A172 (cell line): ENCODE measurements at places on chromosomes 7 and 10.

- DNase-seq = peak; percentile 20
Measured at GRCh38 chr10:45373576-45374349, at the start of gene ALOX5. Gene ALOX5, plus strand, starts transcription at chr10:45374216. Its CDS starts 64 bp downstream, at chr10:45374280.

- DNase-seq = no peak
Measured at GRCh38 chr7:44982970-44983369, 4.2 kb upstream of the MYO1G start.

GRCh38 chr7:159095979-159096411 is 48.7 kb downstream of the VIPR2 start:
- DNase-seq = no peak

- no peak for DNase-seq
Measured at GRCh38 chr7:65268782-65269149, 104.9 kb upstream of the ZNF92 start.

- DNase-seq = no peak
Measured at GRCh38 chr10:127351542-127351941, 155.2 kb upstream of the INSYN2A start.

GRCh38 chr10:42755556-42756093 is 27.0 kb upstream of the BMS1 start:
- no peak for DNase-seq

- no peak for DNase-seq
Measured at GRCh38 chr10:132507409-132507955, 30.1 kb upstream of the INPP5A start.

GRCh38 chr7:154171422-154171821 is 119.2 kb downstream of the DPP6 start:
- no peak for DNase-seq

GRCh38 chr10:129777687-129778086 is 186.4 kb downstream of the EBF3 start:
- DNase-seq = no peak

GRCh38 chr7:156576216-156577058 is 64.1 kb upstream of the RNF32 start:
- DNase-seq = no peak

- DNase-seq = no peak
Measured at GRCh38 chr7:30799976-30800661, 28.9 kb downstream of the MINDY4 start.

DNA sequence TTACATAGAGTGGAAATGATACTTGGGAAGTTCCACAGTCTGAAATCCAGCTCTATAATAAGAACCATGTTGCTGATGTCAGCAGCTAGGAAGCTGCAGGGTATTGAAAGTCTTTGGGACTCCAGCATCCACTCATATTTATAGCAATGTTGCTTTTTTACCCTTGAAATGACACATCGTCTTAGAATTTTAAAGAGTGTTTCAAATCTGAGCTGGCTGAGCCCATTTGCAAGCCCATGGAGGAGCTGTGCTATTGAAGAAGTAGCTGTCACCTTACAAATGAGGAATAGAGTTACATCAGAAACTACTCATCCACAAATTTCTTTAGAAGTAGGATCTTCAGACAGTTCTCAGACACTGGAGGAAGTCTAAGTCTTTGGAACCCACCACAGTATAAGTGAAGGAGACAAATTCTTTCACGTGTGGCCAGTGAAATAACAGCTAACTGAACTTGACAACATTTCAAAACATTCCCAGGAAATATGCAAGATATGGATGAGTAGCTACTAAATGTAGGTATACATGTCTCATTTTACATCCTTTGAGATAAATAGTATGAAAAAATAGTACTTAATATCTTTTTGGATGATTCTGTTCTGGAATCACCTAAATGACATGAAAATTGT is 203.6 kb downstream of the ZNF365 start:
- peak; percentile 35 for DNase-seq

- DNase-seq = peak; percentile 38
Measured at GRCh38 chr7:106818736-106819135, 46.3 kb upstream of the PIK3CG start.

GRCh38 chr7:75814407-75814947 is 871 bp upstream of the CCL24 start:
- peak; percentile 82 for DNase-seq

DNA sequence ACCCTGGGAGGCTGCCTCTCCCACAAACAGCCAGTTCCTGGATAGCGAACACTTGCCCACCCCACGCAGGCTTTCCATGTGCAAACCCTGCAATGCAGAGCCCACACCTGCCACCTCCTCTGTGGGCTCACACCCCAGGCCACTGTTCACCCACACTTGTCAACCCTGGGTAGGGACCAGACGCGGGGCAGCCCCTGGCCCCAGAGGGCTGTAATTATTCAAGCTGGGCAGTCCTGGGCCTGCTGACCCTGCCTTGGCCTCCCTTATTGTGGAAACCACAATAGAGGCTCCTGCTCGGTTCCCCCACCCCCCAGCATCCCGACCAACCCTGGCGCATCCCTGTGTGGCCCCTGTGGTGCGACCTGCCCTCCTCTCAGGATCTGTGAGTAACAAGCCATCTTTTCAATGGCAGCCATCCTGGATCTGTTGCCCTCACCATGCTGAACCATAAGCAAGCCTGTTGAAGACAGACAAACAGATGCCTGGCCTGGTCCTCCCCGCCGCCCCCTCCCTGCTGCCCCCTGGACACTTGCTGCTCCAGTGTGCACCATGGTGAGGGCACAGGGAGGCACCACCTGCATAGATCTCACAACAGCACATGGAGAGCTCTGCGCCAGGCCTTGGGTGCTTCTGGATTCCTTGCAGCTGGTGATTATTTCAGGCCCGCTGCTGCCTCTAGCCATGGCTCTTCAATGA is 15.8 kb upstream of the UBE3C start:
- DNase-seq = no peak

DNA sequence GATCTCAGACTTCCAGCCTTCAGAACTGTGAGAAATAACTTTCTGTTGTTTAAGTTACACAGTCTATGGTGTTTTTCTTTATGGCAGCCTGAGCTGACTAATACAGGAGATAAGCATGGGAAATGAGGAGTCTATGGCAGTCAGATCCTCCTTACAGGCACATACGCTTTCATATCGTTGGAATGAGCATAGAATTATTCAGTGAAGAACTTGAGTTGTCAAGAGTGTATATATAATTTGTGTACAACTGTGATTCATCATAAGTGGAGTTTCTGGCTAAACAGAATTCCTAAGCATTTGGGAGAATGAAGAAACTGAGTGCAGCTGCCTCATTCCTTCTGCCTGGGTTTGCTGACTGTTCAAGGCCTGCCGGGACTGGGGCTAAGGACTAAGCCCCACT is 516.7 kb downstream of the ADRA2A start:
- DNase-seq = no peak

DNA sequence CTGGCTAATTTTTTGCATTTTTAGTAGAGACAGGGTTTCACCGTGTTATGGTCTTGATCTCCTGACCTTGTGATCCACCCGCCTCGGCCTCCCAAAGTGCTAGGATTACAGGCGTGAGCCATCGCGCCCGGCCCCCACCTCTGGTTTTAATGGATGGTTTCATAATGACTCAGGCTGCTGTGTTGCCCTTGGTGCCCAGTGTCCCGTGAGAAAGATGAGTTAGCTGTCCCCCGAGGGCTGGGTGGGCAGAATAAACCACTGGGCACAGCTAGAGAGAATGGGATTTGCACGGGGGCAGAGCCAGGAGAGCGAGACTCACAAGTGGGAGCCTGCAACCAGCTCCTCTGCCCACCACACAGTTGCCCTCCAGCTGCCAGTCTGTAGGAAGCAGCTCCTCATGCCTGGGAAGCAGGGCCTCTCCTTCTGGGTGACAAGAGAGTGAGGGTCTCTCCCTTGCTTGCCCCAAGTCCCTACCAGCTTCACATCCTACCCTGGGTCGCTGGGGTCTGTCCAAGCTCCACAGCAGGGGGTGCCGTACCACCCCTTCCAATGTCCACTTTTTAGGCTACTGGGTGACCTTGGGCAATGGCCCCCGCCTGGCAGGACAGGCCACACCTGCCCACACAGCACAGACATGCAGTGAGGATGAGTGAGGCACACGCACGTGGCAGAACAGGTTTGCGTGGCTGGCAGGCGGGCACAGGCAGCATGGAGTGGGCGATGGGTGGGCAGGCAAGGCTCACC is 16.1 kb upstream of the NDST2 start:
- peak; percentile 89 for DNase-seq

GRCh38 chr7:5690931-5691473 is 90.5 kb downstream of the RNF216 start:
- DNase-seq = no peak
